Stimulated activated CD8-positive, alpha-beta memory T cell treated with anti-CD3 and anti-CD28 coated beads, Interleukin-4, amount 100 ng/mL, for 4 hours (primary cell): ENCODE measurements at places on chromosomes 5 and 9.
A peak's percentile ranks its signal among the peaks of the same experiment; 100 is the strongest.

GRCh38 chr5:35771300-35771699, 85.4 kb upstream of the IL7R start:
- no peak for DNase-seq

DNA sequence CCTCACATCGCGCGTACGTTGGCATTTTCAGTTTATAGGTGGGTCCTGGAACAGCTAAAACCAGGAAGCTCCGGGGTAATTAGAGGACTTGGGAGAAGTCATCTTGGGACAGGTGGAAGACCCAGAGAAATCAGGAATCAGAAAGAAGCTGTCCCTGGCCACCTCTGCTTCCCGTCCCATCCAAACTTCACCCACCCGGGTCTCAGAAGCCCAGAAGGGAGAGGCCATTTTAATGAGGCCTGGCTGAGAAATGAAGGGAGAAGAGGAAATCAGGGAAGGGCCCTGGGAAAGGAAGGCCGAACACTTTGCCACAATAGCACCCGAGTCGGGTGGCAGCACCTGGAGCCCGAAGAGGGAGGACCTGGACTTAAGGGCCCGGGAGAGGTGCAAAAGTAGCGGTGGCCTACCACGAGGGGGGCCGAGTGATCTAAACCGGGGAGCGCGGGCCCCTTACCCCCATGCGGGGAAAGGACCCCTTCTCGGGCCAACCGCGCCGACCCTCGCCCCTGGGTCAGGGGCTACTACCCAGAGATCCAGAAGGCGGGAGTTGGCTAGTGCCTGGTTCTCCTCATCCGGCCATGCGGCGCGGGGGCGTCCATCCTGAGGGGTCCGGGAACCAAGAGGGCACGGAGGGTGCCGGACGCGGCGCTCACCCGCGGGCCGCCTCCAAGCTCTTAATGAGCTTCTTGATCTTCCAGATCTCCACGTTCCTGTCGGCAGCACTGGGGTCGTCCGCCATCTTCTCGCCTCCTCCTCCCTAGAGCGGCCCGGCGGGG, 668 bp downstream of the ETF1 start:
- DNase-seq, result no peak

GRCh38 chr5:181189962-181190710, 14.9 kb downstream of the TRIM7 start:
- DNase-seq, result no peak

DNA sequence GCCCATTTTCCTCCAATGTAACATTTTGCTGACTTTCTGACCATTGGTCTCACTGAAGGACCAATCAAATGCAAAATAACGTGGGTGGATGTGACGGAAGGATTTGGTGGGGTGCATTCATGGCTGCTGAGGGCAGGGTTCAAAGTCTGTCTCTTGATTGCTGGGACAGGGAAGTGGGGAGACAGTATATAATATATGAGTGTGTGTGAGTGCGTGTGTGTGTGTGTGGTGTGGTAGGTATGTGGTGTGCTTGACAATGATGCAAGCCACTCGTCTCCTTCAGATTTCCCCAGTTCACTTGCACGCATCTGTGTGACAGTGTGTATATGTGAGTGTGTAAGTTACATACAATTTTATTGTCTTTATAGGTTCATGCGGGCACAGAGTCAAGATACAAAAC, 477.3 kb downstream of the DIRAS2 start:
- DNase-seq, result no peak

GRCh38 chr5:178431782-178432165, 158.4 kb downstream of the COL23A1 start:
- no peak for DNase-seq

GRCh38 chr5:127515693-127516440, 1.6 kb upstream of the PRRC1 start:
- DNase-seq, result no peak

DNA sequence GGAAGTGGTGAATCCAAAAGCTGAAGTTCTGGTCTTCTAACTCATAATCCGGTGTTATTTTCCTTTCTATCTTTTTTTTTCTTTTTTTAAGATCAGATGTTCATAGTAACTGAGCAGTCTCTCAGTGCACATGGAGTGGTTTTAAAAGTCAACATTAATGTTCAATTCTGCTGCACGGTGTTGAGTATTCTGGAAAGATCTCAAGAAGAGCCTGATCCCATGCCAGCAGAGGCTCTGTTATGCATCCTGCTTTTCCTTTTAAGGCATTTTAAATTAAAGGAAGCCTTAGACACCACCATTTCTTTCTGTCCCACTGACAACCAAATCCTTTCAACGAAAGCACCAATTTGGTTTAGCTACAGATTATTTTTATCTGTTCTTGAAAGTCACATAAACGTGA, 33.4 kb downstream of the SEMA5A start:
- DNase-seq, result no peak

DNA sequence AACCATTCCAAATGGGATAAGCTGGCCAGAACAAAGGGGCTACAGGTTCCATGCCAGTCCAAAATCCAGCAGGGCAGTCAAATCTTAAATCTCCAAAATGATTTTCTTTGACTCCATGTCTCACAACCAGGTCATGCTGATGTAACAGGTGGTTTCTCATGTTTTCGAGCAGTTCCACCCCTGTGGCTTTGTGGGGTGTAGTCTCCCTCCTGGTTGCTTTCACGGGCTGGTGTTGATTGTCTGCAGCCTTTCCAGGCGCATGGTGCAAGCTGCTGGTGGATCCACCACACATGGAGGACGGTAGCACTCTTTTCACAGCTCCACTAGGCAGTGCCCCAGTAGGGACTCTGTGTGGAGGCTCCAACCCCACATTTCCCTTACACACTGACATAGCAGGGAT, 425.5 kb upstream of the FTMT start:
- no peak for DNase-seq

DNA sequence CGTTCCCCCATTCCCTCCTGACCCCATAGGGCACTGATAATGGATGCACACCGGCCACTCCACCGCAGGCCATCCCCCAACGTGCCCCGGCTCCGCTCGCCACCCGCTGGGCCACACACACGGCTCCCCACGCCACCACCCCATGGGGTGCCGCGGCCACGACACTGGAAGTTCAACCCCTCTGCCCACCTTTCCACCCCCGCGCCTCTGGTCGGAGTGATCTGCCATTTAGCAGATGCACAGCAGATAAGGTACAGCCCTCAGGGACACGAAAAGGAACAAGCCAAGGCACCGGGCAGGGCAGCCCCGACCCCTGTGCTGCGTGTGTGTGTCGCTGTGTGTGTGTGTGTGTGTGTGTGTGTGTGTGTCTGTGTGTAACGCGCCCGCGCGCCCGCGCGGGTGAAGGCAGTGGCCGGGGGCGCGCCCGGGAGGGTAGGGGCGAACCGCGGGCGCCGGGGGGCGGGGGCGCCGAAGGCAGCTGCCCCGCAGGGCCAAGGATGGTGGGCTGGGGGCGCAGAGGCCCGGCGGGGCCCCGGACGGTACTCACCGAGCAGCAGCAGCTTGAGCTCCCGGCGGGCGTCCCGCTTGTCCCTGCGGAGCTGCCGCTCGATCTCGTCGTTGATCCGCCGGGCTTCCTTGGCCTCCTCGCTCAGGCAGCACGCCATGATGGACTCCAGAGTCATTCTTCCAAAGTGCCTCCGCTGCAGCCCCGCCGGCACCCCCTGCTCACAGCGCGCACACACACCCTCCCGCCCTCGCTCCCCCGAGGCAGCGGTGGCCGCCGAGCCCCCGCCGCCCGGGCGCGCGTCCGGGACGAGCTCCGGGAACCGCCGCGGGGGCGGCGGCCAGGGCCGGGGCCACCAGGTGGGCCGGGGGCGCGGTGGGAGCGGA, 813 bp downstream of the GNAQ start:
- peak; percentile 7 for DNase-seq

DNA sequence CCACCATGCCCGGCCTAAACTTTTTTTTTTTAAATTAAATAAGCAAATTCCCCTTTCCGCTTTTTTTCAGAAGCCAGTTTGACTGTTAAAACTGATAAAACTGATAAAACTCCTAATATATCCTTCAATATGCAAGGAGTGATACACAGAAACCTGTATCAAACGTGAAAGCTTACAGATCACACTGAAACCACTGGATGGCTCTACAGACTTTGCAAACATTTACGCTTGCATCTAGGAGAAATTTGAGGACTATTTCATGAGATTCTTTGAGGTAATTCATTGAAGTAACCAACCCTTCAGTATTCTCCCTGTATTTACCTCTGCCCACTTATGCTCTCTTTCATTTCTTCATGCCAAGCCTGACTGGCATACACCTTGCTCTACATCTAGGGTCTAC, 40.6 kb upstream of the CHD1 start:
- DNase-seq, result no peak

GRCh38 chr9:131534721-131535237, 3.7 kb upstream of the UCK1 start:
- DNase-seq, result no peak

GRCh38 chr5:122053181-122054109, 24.6 kb downstream of the LOX start:
- DNase-seq, result no peak

- DNase-seq, result no peak
Measured at GRCh38 chr5:17050236-17050635, 114.1 kb upstream of the MYO10 start.

DNA sequence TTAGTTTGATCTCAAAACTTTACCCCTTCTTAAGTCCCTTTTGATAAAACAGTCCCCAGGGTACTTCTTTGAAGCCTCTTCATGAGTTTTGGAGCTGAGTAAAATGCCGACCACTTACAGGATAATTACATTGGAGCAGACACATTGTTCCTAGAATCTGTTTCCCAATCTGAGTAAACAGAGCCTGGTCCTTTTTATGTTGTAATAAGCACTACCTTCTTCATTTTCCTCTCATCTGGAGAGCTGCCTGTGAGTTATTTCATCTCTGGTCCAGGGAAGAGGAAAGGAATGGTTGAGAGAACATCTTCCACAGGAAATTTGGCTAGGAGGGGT, 26.3 kb upstream of the GALNT10 start:
- DNase-seq, result no peak

DNA sequence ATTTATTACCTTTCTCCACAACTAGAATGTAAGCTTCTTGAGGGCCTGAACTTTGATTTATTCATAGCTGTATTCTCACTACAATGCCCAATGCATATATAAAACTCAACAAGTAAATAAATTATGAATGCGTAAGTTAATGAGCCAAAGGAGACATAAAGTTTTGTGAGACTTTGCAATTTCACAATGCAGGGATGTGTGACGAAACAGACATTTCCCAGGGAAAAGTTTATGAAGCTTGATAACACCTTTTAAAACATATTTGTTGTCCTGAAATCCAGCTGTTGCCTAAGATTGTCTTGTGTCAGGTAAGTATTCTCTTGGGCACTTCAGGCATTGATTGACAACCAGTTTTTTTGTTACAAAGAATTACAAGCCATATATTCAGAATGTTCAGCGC, 800.1 kb downstream of the BRINP1 start:
- DNase-seq, result no peak

GRCh38 chr5:40551496-40552491, 127.9 kb upstream of the PTGER4 start:
- no peak for DNase-seq

- DNase-seq, result no peak
Measured at GRCh38 chr5:16564248-16564867, 52.4 kb downstream of the RETREG1 start.

- DNase-seq, result no peak
Measured at GRCh38 chr5:57434683-57435082, 47.9 kb downstream of the ACTBL2 start.

DNA sequence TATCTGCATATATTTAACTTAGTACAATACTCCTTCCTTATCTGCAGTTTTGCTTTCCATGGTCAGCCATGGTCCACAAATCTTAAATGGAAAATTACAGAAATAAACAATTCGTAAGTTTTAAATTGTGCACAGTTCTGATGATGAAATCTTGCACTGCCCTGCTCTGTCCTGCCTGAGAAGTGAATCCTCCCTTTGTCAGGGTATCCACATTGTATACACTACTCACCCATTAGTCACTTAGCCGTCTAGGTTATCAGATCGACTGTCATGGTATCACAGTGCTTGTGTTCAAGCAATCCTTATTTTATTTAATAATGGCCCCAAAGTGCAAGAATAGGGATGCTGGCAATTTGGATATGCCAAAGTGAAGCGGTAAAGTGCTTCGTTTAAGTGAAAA, 8.3 kb upstream of the YTHDC2 start:
- no peak for DNase-seq

GRCh38 chr9:115746496-115746895, 407.1 kb upstream of the PAPPA start:
- no peak for DNase-seq

GRCh38 chr9:70197216-70198044, 61.3 kb upstream of the SMC5 start:
- DNase-seq, result no peak

GRCh38 chr5:163350083-163350482, 87.3 kb upstream of the CCNG1 start:
- DNase-seq, result no peak
